ENCODE measurements at places on chromosomes 5 and 9.
A peak's percentile ranks its signal among the peaks of the same experiment; 100 is the strongest.

DNA sequence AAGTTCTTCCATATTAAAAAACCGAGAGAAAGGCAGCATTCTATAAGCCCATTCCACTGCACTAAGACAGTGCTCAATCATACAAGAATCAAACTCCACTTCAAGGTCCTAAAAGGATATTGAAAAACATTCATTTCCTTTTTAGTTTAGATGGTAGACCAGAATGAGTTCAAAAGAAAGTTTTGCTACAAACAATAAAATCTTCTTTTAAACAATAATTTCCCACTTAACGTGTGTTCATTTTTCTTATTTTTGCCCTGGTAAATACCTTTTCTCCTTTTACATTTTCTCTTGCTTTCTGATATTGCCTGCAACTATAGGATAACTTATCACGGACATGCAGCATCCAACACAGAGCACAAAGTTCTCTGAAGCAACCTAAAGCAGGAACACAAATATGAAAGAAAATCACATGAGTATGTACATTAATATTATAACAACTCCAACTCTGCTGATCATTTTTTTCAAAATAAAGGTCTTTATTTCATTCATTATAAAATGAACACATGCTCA, 61.7 kb downstream of the CPLANE1 start:
- DNase-seq: no peak

- no peak for DNase-seq
Observed at GRCh38 chr9:131671133-131671520, 68.7 kb downstream of the RAPGEF1 start.

DNA sequence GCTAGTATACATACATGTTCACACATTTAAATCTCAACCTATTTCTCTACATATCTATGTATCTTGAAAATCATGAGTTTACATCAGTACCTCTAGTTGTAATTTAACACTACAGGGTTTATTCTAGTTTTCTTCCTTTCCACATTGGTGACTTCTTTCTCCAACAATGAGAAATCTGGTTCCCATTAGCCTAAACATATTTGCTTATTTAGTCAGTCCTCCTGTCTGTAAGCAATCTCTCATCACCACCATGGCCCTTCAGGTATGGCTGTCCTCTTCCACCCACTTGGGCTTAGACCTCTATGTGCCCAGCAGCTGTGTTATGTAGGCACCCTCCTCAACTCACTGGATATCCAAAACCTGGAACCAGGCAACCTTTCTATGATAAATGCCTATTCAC, 8.0 kb upstream of the SPATA31D1 start:
- DNase-seq: no peak

GRCh38 chr5:111984044-111984443, 227.1 kb upstream of the NREP start:
- peak; percentile 71 for DNase-seq

GRCh38 chr9:73141282-73141681, 10.4 kb upstream of the ANXA1 start:
- DNase-seq: no peak

- DNase-seq: no peak
Observed at GRCh38 chr9:76530458-76531110, 71.6 kb downstream of the GCNT1 start.

GRCh38 chr9:94259077-94259862, at the start of gene ZNF169:
Gene ZNF169 (plus strand): TSS chr9:94259298. CDS start chr9:94278813, 19,515 bp downstream.
- DNase-seq: peak; percentile 83

- DNase-seq: no peak
Observed at GRCh38 chr5:157951673-157952373, 92.9 kb upstream of the CLINT1 start.

DNA sequence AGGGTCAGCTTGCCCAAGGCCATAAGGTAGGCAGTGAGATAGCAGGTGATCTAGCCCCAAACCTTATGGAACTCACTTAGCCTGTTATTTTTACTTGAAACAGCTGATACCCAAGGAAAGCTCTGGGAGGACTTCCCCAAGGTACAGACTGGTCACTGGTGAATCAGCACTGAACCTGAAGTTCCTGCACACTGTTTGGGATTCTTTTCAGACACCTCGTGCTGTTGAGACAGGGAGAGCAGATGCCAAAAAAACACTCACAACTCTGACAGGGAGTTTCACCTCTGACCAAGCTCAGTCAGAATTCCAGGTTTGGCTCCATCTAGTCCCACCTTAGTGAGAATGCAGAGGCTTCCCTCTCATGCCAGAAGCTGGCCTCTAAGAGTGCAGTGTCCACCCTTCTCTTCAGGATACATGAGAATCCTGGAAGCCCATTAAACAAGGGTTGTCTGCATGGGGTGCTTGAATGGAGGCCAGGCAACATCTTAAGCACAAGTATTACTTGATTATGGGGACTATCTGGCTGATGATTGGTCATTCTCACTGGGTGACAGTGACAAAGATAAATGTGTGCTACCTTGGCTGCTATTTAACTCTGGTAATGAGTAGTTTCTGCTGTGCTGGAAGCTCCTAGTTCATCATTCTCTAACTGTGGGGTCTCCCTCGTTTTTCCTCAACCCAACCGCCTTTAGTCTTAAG, 122.8 kb upstream of the SLIT3 start:
- no peak for DNase-seq

- no peak for DNase-seq
Observed at GRCh38 chr9:130197888-130198287, 25.7 kb downstream of the NCS1 start.

- no peak for DNase-seq
Observed at GRCh38 chr9:71036501-71036900, 84.9 kb downstream of the TRPM3 start.

- DNase-seq: no peak
Observed at GRCh38 chr9:71487061-71487460, 281.3 kb downstream of the CEMIP2 start.

DNA sequence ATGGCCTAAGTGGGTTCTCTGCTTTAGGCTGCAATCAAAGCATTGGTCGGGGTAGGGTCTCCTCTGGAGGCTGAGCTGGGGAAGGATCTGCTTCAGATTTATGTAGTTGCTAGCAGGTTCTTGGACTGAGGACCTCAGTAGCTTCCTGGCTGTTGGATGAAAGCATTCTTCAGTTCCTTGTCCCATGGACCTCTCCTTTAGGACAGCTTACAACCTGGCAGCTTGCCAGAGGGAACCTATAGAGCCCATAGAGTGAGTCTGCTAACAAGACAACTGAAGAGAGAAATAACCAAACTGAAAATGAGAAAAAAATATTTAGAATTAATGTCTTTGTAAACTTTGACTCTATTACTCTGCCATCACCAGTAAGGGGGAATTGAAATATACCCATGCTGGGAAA, 12.4 kb downstream of the MRPS30 start:
- no peak for DNase-seq

DNA sequence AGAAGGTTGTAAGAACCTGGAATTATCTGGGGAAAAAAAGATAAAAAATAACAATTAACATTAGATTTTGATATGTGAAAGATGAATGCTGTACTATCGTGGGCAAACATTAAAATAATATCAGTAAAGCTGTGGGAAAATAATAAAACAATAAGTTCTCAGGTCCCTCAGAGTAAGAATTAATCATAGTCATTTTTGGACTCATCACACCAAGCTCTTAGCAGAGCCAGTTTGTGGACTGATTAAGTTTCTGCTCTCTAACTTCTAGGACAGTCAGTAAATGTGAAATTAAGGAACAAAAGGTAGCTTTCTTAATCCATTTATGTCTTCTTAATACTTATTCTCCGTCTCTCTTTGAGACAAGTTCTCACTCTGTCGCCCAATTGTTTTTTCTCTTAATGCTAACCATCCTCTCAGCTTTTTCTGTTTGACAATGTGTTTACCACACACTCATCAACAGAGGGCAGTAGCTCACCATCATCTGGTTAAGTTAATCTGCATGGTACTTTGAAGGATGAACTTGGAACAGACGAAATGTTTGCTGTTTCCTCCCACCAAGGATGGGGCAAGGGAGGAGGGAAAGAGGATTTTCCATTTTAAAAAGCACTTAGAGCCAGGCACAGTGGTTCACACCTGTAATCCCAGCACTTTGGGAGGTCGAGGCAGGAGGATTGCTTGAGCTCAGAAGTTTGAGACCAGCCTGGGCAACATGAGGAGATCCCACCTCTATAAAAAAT, 5.3 kb upstream of the ACO1 start:
- peak; percentile 70 for DNase-seq

- DNase-seq: peak; percentile 6
Observed at GRCh38 chr5:78269088-78269703, 25.3 kb downstream of the AP3B1 start.

DNA sequence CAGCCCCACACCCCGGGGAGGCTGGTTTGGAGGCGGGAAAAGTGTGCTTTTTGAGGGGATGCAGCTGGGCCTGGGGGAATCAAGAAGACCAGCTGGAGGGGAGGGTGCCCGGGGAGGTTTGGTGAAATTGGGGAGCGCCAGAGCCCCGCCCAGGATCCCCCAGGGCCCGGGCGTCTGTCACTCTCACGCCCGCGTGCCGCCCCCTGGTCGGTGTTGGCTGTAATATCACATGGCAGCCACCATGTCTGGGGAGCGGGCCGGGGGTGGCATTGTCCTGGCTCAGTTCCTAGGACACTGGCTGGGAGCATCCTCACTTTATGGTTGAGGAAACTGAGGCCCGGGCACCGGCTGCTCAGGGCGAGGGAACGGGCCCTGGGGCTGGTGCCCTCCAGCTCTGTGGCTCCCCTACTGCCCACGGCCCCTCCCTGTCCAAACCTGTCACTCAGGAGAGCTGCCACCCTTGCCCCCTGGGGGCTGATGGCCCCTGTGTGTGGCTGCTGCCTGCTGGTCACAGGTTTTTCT, 27.5 kb downstream of the ASS1 start:
- DNase-seq: no peak

DNA sequence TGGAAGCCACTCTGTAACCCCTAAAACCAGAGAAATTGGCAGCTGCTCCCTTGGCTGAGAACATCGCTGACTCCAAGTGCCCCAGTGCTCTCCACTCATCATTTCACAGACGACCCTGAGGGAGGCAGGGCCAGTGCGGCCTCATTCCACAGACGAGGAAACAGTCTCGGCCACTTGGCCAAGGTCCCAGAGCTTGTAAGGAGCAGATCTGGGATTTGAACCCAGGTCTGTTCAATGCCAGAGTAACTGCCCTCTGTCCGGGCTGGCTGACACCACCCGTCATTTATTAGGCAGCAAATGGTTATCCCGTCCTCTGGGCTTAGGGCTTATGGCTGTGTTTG, 19.9 kb upstream of the IER5L start:
- DNase-seq: no peak

- DNase-seq: no peak
Observed at GRCh38 chr5:127396490-127397155, 106.0 kb downstream of the MEGF10 start.

- DNase-seq: no peak
Observed at GRCh38 chr5:584216-584615, 27.9 kb upstream of the CEP72 start.

DNA sequence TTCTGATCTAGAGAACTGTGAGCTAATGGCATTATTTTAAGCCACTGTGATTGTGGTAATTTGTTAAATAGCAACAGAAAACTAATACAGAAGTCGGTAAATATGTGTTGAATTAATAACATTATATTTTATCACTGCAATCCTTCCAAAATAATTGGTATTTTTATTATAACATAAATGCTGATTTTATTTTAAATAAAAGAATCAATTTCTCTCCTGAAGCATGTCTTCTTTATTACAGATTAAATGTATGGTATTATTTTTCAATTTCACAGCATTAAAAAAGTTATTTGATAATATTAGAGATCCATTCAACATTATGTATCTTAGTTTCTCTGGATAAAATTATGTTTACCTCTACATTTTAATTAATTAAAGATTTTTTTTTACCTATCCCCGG, 165.5 kb upstream of the EDIL3 start:
- DNase-seq: no peak

GRCh38 chr9:12091865-12092527, 601.2 kb upstream of the TYRP1 start:
- DNase-seq: no peak

Data from kidney glomerular epithelial cell (primary cell).